Activated CD4-positive, CD25-positive, alpha-beta regulatory T cell treated with anti-CD3 and anti-CD28 coated beads, Interleukin-2, amount 50 U/mL, for 16 hours (primary cell): ENCODE measurements at places on chromosomes 2 and 18.
A peak's percentile ranks its signal among the peaks of the same experiment; 100 is the strongest.

DNA sequence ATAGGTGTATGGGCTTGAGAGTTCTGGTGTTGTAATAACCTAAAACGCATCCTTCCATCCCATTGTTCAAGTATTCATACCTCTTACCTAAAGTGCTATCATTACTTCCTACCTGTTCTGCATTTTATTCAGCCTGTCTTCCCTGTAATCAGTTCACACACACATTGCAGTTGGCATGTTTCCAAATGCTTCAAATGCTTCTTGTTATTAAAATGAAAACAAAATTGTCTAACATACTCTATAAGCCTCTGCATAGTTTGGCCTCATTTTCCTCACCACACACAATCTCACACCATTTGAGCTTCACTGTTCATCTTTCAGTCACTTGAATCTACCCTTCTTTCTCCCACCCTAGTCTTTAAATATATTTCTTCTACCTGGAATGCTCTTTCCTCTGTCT lies 1178.2 kb upstream of the NRXN1 start:
- no peak for DNase-seq

- no peak for DNase-seq
Measured at GRCh38 chr18:46482831-46483230, 174.2 kb downstream of the LOXHD1 start.

DNA sequence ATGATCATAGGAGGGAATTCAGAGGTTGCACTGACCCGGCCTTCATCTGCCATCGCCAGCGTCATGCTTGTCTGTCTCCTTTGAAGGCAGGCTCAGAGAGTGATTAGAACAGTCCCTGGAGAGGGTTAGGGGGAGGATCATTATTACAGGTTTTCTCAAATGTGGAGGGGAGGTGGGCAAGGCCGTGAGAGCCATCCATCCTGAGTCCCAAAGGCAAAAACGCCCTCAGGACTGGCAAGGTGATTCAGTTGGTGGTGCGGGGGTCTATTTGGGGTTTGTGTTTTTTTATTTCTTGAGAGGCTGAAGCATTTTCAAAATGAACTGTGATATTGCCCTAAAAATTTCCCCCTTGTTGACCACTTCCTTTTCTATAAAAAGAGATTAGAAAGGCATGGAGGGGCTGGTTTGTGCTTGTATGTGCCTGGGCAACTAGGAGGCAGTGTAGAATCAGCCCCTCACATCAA lies 39.3 kb upstream of the GYPC start:
- no peak for DNase-seq

GRCh38 chr18:23207191-23207955 lies 72.1 kb downstream of the CABLES1 start:
- DNase-seq: no peak

DNA sequence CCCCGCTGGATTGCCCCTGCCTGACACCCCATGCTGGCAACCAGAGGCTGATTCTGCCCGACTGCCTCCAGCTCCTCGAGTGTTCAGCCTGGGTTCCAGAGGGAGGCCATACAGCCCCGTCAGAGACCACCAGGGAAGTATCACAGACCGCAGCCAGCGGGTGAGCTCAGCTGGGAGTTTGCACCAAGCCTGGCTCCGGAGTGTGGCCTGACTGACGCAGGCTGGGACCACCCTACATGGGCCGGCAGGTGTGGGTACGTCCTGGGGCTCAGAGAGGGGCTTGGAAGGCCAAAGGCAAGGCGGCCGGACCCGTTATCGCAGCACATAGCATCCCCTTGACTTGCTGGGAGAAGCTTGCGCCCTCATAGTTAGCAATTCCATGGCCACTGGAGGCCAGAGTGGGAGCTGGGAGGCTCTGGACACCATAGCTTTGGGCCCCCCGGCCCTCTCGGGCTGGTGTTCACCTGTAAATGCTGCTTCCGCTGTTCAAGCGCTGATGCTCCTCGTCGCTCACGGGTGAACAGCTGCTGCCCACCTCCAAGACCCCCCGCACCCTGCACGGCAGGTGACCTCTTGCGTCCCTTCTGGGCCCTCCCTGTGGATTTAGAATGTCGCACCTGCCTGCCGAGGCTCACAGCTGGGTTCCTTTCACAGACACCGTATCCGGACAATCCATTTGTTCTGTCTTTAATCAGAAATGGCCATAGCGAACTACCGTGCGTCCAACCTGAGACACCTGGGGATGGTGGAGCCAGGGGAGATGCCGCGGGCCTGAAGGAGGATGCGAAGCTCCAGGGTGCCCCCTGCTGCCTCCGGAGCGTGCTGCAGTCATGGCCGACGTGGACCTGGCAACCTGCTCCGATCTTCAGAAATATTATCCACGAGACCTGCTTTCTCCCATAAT lies 31.2 kb upstream of the SLC66A3 start:
- peak; percentile 31 for DNase-seq

DNA sequence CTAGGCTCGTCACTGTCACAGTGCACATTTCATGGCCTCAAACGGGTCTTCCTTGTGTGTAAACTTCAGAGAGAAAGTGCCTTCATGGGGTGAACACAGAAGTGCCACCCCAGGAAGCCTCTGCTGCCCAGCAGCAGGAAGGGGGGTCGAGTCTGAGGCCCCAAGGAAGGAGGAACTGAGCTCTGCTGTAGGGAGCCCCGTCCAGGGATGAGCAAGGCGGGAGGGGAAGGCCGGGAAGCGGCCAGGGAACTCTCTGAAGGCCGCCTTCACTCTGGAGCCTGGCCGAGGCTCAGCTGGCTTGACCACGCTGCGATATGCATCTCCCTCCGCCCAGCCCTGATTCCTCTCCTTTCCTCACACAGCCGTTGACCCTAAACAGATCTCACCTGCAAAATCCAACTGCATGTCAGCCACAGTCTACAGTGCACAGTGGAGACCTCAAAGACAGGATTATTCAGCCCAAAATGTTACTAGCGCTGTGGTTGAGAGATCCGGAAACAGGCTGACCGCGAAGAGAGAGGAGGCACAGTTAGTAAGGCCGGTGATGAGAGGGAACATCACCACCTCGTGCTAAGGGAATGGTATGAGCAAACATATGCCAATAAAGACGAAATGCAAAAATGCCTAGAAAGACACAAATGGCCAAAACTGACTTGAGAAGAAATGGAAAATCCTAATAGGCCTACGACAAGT lies 34.2 kb upstream of the CTDP1 start:
- no peak for DNase-seq

DNA sequence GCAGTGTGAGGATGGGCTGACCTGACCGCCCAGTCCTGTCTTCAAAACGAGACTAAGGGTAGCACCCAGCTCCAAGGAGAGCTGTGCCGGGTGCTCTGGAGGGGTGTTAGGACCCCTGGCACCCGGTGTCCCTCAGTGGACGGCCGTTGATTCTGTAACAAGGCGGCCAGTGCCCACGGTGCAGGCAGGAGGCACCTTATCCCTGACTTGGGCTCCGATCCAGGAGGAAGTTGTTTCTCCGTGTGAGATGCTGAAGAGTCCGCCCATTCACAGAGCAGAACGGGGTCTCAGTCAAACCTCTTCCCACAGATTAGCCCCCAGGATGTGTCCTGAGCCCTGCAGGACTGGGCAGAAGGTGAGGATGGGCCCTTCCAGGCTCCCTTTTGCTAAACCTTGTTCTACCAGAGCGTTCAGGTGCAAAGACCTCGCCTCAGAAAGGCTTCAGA lies 123.0 kb downstream of the NFATC1 start:
- no peak for DNase-seq

DNA sequence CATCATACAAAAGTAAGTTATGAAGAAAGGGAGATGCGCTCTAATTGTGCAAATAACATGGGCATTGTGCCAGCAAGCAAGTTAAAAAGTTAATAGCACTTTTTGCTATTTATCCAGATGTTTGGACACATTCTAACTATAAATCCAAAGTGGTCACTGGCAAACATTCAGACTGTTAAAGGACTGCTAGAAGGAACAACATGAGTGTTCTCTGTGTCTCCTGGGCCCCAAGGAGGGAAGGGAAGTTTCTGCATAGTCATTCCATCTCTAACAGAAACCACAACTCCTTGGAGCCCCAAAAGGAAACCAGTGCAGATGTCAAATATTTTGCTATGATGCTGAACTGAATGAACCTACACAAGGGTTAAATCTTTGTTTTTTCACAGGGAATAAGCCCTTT lies 213.3 kb upstream of the HNRNPA3 start:
- no peak for DNase-seq

- no peak for DNase-seq
Measured at GRCh38 chr2:149885468-149885867, 297.9 kb upstream of the MMADHC start.

DNA sequence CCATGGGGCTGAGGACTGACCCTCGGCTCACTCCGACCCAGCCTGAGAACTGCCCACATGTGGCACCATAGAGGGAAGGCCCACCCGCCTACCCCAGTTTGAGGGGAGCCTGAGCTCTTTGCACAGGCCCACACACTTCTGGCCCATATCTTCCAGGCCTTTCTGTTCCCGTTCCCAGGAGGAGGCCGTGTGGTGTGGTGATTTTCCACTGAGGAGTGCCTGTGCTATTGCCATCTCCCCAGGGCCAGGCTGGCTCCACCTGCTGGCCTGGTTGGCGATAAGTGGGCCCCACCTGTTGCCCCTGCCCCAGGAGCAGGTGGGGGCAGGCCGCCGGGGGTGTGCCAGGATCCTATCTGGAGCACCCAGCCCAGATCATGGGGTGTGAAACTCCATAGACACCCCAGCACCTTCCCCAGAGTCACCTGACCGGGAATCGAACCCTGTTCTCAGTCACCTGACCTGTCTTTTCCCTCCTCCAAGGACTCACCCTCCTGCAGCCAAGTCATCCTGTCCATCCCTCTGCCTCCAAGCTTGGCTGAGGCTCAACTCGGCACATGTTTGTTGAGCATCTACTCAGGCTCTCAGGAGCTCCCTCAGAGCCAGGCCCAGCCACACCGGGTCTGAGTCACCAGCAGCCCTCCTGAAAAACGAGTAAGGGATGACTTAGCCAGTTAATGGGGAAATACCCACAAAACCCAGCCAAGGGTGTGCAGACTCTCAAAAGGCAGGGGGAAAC lies 120.1 kb downstream of the CYP26B1 start:
- DNase-seq: no peak

DNA sequence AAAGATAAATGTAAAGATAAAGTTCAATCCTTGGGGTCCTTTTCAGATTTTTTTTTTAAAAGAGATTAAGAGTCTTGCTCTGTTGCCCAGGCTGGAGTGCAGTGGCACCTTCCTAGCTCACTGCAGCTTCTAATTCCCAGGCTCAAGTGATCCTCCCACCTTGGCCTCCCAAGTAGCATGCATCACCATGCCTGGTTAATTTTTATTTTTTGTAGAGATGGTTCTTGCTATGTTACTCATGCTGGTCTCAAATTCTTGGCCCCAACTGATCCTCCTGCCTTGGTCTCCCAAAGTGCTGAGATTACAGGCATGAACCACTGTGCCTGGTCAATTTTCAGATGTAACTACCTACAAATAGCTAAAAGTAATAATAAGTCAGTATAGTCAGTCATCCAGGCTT lies 21.1 kb downstream of the NFE2L2 start:
- no peak for DNase-seq

- no peak for DNase-seq
Measured at GRCh38 chr18:35130236-35130635, 89.0 kb downstream of the MAPRE2 start.

- DNase-seq: no peak
Measured at GRCh38 chr2:190994148-190994547, 19.8 kb downstream of the STAT1 start.
